ENCODE measurements at places on chromosomes 1 and 21.

GRCh38 chr1:156081917-156082308, 352 bp downstream of the MEX3A start:
- no peak for DNase-seq

DNA sequence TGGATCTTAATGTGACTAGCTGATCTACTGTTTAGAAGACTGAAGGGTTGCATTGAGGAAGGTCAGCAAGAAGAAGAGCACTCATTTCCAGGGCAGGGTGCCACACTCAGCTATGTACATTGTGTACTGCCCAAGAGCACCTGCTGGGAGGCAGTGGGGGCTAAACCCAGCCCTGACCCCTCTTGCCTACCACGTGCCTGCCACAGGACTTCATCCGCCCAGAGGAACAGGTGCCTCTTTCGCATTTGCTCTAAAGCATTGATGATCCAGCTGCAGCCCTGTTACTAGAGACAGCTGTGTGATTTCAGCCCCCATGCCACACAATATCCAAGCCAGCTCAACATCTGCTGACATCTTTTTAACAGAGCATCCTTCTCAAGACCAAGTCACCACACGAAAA, 341.8 kb downstream of the LMX1A start:
- no peak for DNase-seq

DNA sequence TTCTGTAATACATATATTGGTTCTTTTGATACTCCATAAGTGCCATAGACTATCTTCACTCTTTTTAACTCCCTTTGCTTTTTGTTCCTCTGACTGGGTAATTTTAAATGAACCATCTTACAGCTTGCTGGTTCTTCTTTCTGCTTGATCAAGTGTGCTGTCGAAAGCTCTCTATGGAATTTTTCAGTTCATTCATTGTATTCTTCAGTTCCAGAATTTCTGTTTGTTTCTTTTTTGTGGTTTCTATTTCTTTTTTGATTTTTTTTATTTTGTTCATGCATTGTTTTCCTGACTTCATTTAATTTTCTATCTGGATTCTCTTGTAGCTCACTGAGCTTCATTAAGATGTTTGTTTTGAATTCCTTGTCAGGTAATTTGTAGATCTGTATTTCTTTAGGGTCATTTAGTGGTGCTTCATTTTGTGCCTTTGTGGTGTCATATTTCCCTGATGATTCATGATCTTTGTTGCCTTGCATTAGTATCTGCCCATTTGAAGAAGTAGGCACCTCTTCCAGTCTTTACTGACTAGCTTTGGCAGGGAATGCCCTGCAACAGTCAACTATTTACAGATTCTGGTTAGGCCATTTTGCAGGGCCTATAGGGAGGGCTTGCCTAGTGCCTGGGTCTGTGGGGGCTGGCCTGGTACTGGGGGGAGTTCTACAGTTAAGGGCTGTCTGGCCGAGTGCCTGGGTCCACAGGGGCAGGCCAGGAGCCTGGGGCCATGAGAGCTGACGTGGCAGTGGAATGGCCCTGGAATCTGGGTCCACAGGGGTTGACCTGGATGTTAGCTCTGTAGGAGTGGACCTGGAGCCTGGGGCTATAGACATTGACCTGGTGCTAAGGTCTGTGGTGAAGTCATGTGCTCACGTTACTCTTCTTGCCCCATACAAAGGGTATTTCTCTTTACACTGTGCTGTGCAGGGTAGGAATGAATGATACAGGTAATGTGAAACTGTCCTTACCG, 89.7 kb downstream of the MAGI3 start:
- no peak for DNase-seq

DNA sequence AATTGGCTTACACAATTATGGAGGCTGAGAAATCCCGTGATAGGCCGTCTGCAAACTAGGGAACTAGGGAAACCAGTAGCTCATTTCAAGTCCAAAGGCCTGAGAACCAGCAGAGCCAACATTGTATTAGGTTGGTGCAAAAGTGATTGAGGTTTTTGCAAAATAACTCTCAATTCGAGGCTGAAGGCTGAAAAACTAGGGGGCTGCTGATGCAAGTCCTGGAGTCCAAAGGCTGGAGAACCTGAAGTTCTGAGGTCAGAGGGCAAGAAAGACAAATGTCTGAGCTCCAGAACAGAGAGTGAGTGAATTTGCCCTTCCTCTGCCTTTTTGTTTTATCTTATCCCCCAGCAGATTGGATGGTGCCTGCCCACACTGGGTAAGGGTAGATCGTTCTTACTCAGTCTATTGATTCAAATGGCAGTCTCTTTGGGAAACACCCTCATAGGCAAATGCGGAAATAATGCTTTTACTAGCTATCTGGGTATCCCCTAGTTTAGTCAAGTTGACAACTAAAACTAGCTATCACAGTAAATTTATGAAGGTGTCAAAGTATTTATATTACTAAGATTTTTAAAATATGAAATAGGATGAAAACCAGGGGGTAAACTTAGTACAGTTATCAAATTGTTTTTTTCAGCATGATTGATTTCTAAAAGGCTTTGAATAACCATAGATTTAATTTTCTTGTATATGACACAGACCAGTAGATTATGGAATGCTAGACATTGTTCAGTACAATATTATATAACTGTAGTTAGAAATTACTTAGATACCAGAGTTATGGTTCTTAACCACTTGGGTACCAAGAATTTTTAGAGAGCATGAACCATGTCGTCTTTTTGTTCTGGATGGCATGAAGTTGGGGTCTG, 15.4 kb downstream of the RABGAP1L start:
- no peak for DNase-seq

- no peak for DNase-seq
Observed at GRCh38 chr1:2413495-2414296, 1.3 kb upstream of the PEX10 start.

DNA sequence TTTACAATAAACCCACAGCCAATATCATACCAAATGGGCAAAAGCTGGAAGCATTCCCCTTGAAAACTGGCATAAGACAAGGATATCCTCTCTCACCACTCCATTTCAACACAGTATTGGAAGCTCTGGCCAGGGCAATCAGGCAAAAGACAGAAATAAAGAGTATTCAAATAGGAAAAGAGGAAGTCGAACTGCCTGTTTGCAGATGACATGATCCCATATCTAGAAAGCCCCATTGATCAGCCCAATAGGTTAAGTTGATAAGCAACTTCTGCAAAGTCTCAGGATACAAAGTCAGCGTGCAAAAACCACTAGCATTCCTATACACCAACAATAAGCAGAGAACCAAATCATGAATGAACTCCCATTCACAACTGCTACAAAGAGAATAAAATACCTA, 235.5 kb downstream of the DPYD start:
- DNase-seq = no peak

- no peak for DNase-seq
Observed at GRCh38 chr1:207519505-207520399, 23.8 kb downstream of the CR1 start.

DNA sequence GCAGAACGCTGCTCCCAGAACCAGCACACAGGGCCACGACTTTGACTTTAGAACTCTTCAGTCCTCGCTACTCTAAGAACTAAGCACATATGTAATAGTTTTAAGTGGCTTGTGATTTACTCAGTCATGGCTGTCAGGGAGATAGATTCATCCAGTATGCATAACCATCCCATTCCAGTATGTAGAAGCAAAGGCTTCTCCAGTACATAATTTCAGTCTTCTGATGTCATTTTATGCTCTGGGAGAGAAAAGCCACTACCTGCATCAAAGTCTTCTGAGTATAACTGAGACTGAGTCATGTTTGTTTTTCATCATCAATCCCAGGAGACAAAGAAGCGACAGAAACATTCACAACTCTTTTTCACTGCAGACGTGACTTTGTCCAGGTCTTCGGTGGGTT, 885.7 kb downstream of the PLA2G4A start:
- no peak for DNase-seq

DNA sequence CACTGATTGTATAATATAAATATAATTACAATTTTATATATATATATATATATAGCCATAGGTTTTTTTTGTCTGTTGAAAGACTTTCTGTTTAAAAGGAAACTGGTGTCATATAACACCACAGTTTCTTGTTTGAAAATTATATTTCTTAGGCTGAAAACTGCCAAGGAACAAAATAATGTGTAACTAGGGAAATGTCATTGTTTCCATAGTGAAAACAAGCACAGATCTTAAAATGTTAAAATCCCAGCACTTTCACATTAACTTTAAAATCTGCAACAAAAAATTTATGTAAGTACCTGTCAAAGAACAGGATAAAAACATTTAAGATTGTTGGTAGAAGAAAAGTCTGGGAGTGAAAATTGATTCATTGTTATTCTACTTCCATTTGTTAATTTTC, 104.2 kb downstream of the ATP6V1G3 start:
- no peak for DNase-seq

DNA sequence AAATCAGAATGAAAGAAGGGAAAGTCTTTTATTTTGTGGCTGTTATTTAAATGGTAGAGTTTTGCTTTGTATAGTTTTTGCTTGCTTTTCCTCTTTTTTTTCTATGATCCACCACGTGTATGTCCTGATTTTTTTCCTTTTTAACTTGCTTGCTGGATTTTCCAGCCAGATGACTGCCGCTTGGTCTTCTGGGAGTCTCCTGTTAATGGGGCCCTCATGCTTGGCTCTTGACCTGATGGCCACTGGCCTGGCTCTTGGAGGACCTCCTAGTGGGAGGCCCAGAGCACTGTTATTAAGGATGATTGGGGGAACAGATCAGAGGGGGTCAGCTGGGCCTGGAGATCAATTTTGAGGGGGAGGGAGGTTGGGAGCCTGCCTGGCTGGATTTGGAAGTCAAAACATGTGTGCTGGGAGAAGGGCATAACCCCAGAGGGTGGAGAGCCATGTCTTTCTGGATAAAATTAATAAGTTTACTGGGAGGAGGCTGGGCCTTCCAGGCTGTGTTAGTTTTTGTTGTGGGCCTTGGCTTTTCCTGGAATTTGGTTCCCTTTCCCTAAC, 1.2 kb downstream of the FGGY start:
- DNase-seq = no peak

DNA sequence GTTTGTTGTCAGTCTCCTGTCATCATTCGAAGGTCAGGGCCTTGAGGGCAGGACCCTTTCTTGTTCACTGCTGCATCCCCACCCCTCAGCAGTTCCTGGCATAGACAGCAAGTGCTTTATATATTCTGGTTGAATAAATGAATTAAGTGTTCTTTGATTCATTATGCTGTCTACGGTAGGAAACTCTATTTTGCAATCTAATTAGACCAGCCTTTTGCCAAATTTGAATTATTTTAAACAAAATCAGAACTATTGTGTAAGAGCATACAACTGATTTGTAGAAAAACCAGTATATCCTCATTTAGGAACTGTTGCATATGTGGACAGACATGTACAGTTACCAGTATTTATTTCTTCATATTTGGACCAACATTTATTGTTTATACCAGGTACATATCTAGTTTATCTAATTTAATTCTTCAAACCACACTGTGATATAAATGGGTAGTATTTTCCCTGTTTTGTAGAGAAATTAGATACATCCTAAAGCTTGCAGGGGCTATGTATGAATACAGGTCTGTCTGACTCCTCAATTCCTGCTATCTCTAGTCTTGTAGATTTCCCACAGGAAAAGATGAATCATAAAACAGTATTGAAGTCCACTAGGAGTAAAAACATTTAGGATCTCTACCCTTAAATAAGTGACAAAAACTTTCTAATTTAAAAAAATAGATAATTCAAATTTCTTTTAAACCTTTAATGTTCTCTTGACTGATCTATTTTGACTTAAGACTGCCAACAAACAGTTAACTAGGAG, 10.4 kb downstream of the MGST3 start:
- DNase-seq = no peak

GRCh38 chr1:91809317-91809716, 76.6 kb downstream of the TGFBR3 start:
- no peak for DNase-seq

DNA sequence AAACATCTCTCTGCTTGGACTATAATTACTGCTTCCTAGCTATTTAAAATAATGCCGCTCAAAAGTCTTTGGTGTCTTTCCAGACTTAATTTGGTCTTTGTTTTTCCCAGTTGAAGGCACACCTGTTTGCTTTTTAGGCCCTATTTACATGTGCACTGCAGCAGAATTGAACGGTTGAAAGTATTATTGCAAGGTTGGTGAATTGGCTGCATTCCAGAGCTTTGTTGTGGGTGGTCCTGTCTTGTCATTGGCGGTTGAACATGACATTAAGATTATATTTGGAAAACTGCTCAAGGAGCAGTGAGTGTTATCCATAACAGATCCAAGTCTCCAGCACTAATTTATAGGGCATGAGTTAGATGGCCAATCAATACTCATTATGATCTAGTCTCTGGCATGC, 656.3 kb downstream of the PTPRC start:
- DNase-seq = no peak

DNA sequence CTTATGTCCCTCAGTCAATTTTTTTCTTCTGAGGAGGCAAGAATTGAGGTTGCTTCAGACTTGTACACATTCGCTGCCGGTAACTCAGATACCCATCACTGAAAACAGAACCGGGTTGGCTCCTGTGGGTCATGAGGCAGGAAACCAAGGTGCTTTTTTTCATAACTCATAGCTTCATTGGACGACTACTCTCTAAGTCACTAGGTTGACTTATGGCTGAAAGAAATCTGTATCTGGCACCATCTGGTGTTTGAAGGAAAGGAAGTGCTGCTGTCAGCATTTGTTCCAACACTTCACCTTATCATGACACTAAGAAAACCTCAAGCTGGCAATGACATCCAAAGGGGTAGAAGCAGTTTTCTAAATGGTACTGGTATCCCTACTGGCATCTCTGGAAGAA, 82.3 kb downstream of the TBX19 start:
- peak; percentile 17 for DNase-seq

DNA sequence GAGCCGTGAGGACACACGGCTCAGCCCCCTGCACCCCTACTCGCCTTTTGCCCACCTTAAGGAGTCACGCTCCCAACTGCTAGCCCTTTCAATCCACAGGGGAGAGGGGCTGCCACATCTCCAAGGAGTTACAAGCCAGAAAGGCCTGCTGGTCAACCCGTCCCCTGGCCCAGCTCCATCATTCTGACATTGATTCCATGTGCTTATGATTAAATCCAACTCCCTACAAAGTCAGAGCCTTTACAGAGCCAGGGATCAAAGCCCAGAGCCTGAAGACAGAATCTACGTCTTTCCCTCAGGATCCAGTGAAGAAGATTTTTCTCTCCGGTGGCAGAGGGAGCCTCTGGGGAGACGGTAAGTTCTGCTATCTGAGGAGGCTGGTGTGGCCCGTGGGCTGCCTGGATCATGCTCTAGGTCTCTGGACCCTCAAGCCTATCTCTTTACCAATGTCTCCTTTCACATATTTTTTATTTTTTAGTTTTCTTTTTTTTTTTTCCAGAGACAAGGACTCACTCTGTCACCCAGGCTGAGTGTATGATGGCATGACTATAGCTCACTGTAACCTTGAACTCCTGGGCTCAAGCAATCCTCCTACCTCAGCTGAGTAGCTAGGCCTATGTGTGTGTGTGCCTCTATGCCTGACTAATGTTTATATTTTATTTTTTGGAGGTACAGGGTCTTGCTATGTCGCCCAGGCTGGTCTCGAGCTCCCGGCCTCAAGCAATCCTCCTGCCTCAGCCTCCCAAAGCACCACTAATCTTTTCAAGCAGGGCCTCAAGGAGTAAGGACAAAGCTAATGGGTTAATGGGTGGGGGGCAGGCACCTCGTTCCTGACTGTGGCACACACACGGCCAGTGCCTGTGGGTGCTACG, 61.3 kb downstream of the SLC66A1 start:
- no peak for DNase-seq

Data from effector CD4-positive, alpha-beta T cell (primary cell).